ENCODE measurements at places on chromosomes 13 and 19. TPM values are rescaled to one million over a fixed set of nuclear protein-coding genes. Genes with fewer than 3 reads are reported as not detected.

GRCh38 chr19:13606156-13606555 lies 99.9 kb upstream of the CACNA1A start:
- no peak for DNase-seq

DNA sequence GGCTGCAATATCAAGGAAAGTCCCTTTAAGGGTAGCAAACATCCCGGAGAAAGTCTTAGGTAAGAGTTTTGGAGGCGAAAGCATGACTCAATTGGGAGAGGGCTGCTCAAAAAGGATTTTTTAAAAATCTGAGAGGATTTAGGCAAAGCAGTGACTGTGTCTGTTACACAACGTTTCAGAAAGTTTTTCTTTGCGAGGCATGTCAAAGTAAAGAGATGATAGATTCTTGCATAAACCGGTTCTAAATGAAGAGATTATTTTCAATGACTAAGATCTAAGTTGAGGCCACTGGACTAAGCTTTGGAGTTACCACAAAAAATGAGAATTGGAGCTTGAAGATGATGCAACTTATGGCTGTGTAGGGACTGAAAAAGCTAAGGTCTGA lies 43.7 kb upstream of the ENOX1 start:
- no peak for DNase-seq

GRCh38 chr13:94636942-94637578 lies 35.4 kb downstream of the GPR180 start:
- no peak for DNase-seq

- DNase-seq = no peak
These were observed 18.8 kb downstream of the ZC3H4 start for GRCh38 chr19:47094557-47095475.

GRCh38 chr19:11435833-11436313 lies 438 bp downstream of the PRKCSH start:
- peak; percentile 39 for DNase-seq

GRCh38 chr13:23644527-23645138 lies 74.4 kb downstream of the TNFRSF19 start:
- DNase-seq = no peak

PGLYRP2 gene
- 0.05 TPM for total RNA-seq

ADGRE3 gene
- not detected for total RNA-seq

Data from dermis blood vessel endothelial cell (primary cell).